Left cardiac atrium (tissue), 4 donors: ENCODE measurements at places on chromosomes 5 and 9. TPM values are rescaled to one million over a fixed set of nuclear protein-coding genes. Genes with fewer than 3 reads are reported as not detected.

DNA sequence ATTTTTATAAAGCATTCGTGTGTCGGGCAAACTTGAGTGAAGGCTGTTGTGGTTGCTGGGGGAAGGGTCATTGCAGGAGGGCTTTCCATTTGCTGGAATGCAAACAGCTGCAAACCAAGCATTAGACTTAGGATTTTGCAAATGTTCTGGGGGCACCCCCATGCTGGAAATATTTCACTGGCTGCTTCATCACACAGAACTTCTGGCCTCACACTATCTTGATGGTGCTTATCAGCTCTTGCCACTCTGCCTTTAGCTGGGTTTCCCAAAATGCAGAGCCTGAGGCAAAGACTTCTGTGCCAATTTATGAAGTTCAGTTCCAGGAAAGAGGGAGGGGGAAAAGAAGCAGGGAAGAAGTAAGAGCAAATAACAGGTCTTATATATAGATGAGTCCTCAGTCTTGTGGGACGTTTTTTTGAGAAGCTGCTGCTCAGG lies 8.6 kb upstream of the COL15A1 start:
- DNase-seq, result no peak

- DNase-seq, result no peak
Measured at GRCh38 chr9:80792726-80793125, 896.6 kb downstream of the TLE1 start.

DNA sequence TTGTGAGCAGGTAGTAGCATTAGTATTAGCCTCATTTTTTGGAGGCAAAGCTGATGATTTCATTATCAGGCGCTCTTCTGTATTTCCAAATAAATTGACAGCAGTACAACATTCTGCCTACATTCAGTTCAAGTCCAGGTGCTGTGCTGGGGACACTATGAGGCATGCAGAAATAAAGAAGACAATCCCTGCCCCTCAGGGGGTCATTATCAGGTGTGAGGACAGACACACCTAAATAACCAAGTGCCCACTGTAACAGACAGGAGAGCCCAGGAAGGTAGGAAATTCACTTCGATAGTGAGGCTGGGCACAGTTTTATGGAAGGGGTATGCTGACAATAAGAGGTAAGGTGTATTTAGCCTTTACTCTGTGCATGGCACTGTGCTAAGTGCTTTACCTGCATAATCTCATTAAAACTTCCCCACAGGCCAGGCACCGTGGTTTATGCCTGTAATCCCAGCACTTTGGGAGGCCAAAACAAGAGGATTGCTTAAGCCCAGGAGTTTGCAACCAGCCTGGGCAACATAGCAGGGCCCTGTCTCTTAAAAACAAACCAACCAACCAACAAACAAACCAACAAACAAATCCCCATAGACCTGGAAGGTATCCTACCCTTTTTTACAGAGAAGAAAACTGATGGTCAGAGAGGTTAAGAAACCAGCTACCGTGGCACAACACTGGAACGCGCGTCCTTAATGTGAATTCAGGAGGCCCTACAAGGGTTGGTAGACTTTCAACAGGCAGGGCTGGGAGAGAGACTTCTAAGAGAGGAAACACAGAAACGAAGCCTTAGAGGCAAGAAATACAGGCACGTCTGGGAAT lies 17.5 kb upstream of the GPX3 start:
- DNase-seq, result no peak

- peak; percentile 86 for DNase-seq
Measured at GRCh38 chr9:133505901-133506652, 18.7 kb downstream of the MYMK start.

DNA sequence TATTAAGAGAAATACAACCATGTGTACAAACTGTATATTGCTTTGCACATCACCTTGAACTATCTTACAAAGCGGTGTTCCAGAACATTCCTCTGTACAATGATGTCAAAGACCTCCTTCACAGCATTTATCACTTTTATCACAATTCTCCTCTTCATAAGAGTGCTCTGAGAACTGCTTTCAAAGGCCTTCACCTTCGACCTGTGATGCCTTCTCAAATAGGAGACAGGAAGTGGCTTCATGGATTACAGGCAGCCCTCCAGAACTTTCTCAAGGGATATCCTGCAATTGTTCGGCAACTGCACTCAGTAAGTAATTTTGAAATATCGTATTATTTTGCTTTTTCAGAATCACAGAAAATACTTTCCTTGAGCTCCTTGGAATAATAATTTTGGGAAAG lies 68.0 kb upstream of the IL7R start:
- DNase-seq, result no peak

- no peak for DNase-seq
Measured at GRCh38 chr9:95722141-95722540, 153.3 kb upstream of the ERCC6L2 start.

DNA sequence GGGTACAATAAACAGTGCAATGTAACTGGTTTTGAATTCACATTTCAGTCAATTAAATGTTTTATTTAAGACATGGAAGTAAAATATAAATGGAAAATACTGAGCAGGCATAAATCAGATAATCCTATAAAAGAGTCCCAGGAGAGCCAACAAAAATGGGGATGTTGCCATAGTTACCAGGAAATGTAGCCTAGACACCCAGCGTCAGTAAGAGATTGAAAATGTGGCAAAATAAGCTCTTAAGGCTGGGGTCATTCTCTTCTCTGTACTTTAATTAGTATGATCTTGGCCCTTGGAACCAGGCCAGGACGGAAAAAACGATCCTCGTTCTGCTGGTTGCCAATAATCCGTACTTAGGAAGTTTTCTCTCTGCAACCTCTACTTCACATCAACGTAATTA lies 18.9 kb upstream of the RASEF start:
- DNase-seq, result no peak

- DNase-seq, result no peak
Measured at GRCh38 chr9:86471171-86471815, 117.1 kb upstream of the TUT7 start.

DNA sequence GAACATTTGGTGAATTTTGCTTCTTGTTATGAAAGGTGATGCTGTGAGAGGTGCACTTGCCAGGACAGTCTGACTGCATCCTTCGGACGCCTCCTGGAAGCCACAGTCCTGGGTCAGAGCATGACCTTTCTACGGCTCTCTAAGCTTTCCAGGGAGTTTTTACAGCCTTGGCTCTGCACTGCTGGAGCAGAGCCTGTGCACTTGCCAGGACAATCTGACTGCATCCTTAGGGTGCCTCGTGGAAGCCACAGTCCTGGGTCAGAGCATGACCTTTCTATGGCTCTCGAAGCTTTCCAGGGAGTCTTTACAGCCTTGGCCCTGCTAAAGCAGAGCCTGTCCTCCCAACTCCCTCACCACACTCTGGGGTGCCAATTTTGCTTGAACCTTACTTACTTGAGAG lies 49.6 kb downstream of the CCDC180 start:
- DNase-seq, result no peak

GKAP1 gene
- 18.3 TPM for total RNA-seq

ZBED3 gene
- total RNA-seq, result 10.0 TPM
